Aortic smooth muscle cell (primary cell): ENCODE measurements at places on chromosomes 6 and 20. TPM values are rescaled to one million over a fixed set of nuclear protein-coding genes. Genes with fewer than 3 reads are reported as not detected.

SEL1L2 gene
- total RNA-seq: not detected in 2 replicates

NRN1 gene
- total RNA-seq: 0.12 and 0.13 TPM in 2 replicates

SLC35D3 gene
- not detected in 2 replicates for total RNA-seq

GATA5 gene
- 0.93 and 1.3 TPM in 2 replicates for total RNA-seq

LPIN3 gene
- total RNA-seq: 3.4 TPM in 2 replicates
